Bronchus fibroblast of lung (primary cell): ENCODE measurements at places on chromosomes 1 and 21. TPM values are rescaled to one million over a fixed set of nuclear protein-coding genes. Genes with fewer than 3 reads are reported as not detected.

The LCE2B gene
- not detected in 2 replicates for total RNA-seq

The AMY1B gene
- not detected in 2 replicates for total RNA-seq

The MRPS21 gene
- total RNA-seq, result 74.6 and 85.2 TPM in 2 replicates

The LRRC71 gene
- total RNA-seq, result 0.15 and 1.3 TPM in 2 replicates

The MNDA gene
- not detected in 2 replicates for total RNA-seq

The FMO1 gene
- 1.2 TPM in 1 of 2 replicates, not detected in the other for total RNA-seq

The DHX9 gene
- 107 and 116 TPM in 2 replicates for total RNA-seq
